Chondrocyte (in vitro differentiated cells): ENCODE measurements at places on chromosomes 1 and 21. TPM values are rescaled to one million over a fixed set of nuclear protein-coding genes. Genes with fewer than 3 reads are reported as not detected.

The TFF3 gene
- 1.3 to 6.0 TPM in 2 of 3 replicates, not detected in the other for total RNA-seq

The CMPK1 gene
- total RNA-seq, result 135 to 142 TPM (median 136 TPM) in 3 replicates

The SUSD4 gene
- total RNA-seq, result 0.42 to 0.87 TPM (median 0.85 TPM) in 3 replicates

The RSPH1 gene
- total RNA-seq, result 0.15 TPM in 1 of 3 replicates, not detected in the others

The IVL gene
- total RNA-seq, result not detected in 3 replicates

The OR2T29 gene
- not detected in 3 replicates for total RNA-seq

The KAZN gene
- total RNA-seq, result 19.4 to 30.1 TPM (median 29.6 TPM) in 3 replicates

The ADAM30 gene
- total RNA-seq, result not detected in 3 replicates

The C1QC gene
- not detected in 3 replicates for total RNA-seq
